ENCODE measurements at places on chromosomes 3 and 15.

- no peak overlapping the region for H3K4me3 ChIP-seq
- H3K4me1 ChIP-seq, result peaks cover 9% of the 10 kb centered on the region
- H3K27me3 ChIP-seq, result peaks cover 1% of the 10 kb centered on the region
- peak; percentile 23 for DNase-seq
Observed at GRCh38 chr15:99239545-99240198, 9.7 kb downstream of the TTC23 start.

DNA sequence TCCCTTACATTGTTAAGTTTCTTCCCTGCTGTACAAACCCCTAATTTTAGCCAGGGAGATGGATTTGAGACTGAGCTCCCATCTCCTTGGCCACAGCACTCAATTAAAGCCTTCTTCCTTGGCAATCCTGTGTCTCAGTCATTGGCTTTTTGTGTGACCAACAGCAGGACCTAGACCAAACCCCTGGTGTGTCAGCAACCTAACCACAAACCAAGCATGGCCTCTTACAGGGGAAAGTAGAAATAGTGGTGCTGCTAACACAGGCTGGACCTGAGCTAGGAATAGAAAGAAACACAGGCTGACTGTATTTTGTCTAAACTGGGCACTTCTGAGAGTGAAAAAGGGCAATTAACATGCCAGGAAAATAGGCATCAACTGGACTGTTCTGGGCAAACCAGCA is 37.9 kb downstream of the PPCDC start:
- H3K4me3 ChIP-seq, result peak overlapping the region; percentile 44
- peaks cover 38% of the 10 kb centered on the region for H3K36me3 ChIP-seq
- peaks cover 54% of the 10 kb centered on the region for H3K4me1 ChIP-seq

GRCh38 chr15:62392376-62392775 is 227.3 kb upstream of the C2CD4B start:
- DNase-seq, result peak; percentile 4
- H3K4me1 ChIP-seq, result peaks cover 13% of the 10 kb centered on the region
- peaks cover 34% of the 10 kb centered on the region for H3K27me3 ChIP-seq
- peak overlapping the region; percentile 66 for H3K4me3 ChIP-seq

- H3K27ac ChIP-seq, result no peak overlapping the region
- DNase-seq, result no peak
- no peaks in the 10 kb centered on the region for H3K36me3 ChIP-seq
- no peaks in the 10 kb centered on the region for H3K4me1 ChIP-seq
- peaks cover 16% of the 10 kb centered on the region for H3K27me3 ChIP-seq
Observed at GRCh38 chr15:101368861-101369642, 74.0 kb upstream of the SNRPA1 start.

- peak overlapping the region; percentile 48 for H3K4me3 ChIP-seq
- H3K4me1 ChIP-seq, result peaks cover 61% of the 10 kb centered on the region
- H3K36me3 ChIP-seq, result peaks cover 15% of the 10 kb centered on the region
- H3K27me3 ChIP-seq, result no peaks in the 10 kb centered on the region
- no peak for DNase-seq
- peak overlapping the region; percentile 45 for H3K27ac ChIP-seq
Observed at GRCh38 chr3:114234745-114235144, 2.6 kb downstream of the ZNF80 start.

- peaks cover 2% of the 10 kb centered on the region for H3K36me3 ChIP-seq
- no peak overlapping the region for H3K4me3 ChIP-seq
- H3K27me3 ChIP-seq, result no peaks in the 10 kb centered on the region
- peaks cover 4% of the 10 kb centered on the region for H3K4me1 ChIP-seq
- no peak overlapping the region for H3K27ac ChIP-seq
Observed at GRCh38 chr3:170244576-170244975, 22.4 kb downstream of the PRKCI start.

GRCh38 chr3:30199855-30200254 is 406.5 kb upstream of the TGFBR2 start:
- H3K36me3 ChIP-seq, result no peaks in the 10 kb centered on the region
- peaks cover 8% of the 10 kb centered on the region for H3K27me3 ChIP-seq
- DNase-seq, result no peak
- H3K4me1 ChIP-seq, result peaks cover 4% of the 10 kb centered on the region
- H3K4me3 ChIP-seq, result no peak overlapping the region

- H3K27ac ChIP-seq, result peak overlapping the region; percentile 28
- peak overlapping the region; percentile 39 for H3K4me3 ChIP-seq
- H3K27me3 ChIP-seq, result no peaks in the 10 kb centered on the region
- peaks cover under 1% of the 10 kb centered on the region for H3K36me3 ChIP-seq
- H3K4me1 ChIP-seq, result peaks cover 33% of the 10 kb centered on the region
Observed at GRCh38 chr15:67744331-67745072, 80.8 kb upstream of the SKOR1 start.

GRCh38 chr3:51304230-51304629 is 80.9 kb upstream of the MANF start:
- peaks cover 2% of the 10 kb centered on the region for H3K27me3 ChIP-seq
- no peak for DNase-seq
- no peak overlapping the region for H3K4me3 ChIP-seq
- H3K27ac ChIP-seq, result no peak overlapping the region

- H3K4me3 ChIP-seq, result no peak overlapping the region
- no peak for DNase-seq
- no peaks in the 10 kb centered on the region for H3K4me1 ChIP-seq
- no peaks in the 10 kb centered on the region for H3K27me3 ChIP-seq
- H3K36me3 ChIP-seq, result no peaks in the 10 kb centered on the region
Observed at GRCh38 chr3:54273791-54274190, 151.4 kb downstream of the CACNA2D3 start.

DNA sequence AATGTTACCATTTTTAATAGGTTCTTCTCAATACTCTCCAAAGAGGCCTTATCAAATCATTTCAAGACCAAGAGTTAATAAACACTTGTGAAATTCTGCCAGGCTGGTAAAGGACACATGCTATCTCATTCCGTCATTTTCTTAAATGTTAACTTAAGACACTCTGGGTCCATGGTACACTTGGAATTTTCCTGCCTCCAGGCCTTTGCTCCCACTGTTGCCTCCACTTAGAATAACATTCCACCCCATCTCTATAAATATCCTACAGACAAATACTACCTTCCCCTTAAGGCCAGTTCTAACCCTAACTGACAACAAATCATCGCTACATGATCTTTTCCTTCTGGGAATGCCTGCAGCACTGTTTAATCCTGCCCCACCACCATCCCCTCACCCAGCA is 24.1 kb downstream of the MAGI1 start:
- H3K36me3 ChIP-seq, result no peaks in the 10 kb centered on the region
- no peaks in the 10 kb centered on the region for H3K4me1 ChIP-seq
- no peak overlapping the region for H3K4me3 ChIP-seq
- DNase-seq, result no peak

- H3K36me3 ChIP-seq, result no peaks in the 10 kb centered on the region
- no peak for DNase-seq
- H3K4me3 ChIP-seq, result no peak overlapping the region
- no peak overlapping the region for H3K27ac ChIP-seq
- peaks cover 8% of the 10 kb centered on the region for H3K27me3 ChIP-seq
Observed at GRCh38 chr3:40925231-40925630, 274.1 kb upstream of the CTNNB1 start.

DNA sequence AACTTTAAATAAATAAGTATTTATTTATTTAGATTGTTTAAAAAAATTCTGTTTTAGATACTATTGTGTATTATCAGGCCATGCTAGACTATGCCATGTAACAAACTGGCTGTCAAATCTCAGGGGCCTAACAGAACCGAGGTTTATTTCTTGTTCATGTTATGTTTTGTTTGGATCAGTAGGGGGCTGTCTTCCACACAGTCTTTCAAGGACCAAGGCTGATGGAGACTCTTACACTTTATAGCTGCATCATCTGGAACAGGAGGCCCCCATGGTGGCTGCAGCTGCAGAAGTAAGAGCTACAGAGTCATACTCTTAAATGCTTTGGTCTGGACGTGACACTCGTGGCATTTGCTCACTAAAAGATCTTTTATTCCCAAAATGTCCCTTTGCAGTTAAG is 33.0 kb upstream of the ARL14 start:
- H3K36me3 ChIP-seq, result no peaks in the 10 kb centered on the region
- H3K27me3 ChIP-seq, result no peaks in the 10 kb centered on the region
- DNase-seq, result no peak
- H3K27ac ChIP-seq, result no peak overlapping the region

- peaks cover 21% of the 10 kb centered on the region for H3K4me1 ChIP-seq
- no peak overlapping the region for H3K27ac ChIP-seq
- H3K4me3 ChIP-seq, result no peak overlapping the region
- no peaks in the 10 kb centered on the region for H3K27me3 ChIP-seq
- DNase-seq, result no peak
Observed at GRCh38 chr3:112956351-112956750, 18.6 kb downstream of the CD200R1 start.

GRCh38 chr3:104080088-104080626 is 1286.6 kb upstream of the ALCAM start:
- no peaks in the 10 kb centered on the region for H3K36me3 ChIP-seq
- H3K27me3 ChIP-seq, result no peaks in the 10 kb centered on the region
- DNase-seq, result no peak
- H3K27ac ChIP-seq, result no peak overlapping the region
- H3K4me1 ChIP-seq, result no peaks in the 10 kb centered on the region

- peaks cover 17% of the 10 kb centered on the region for H3K27me3 ChIP-seq
- H3K27ac ChIP-seq, result no peak overlapping the region
- DNase-seq, result no peak
- H3K4me3 ChIP-seq, result no peak overlapping the region
Observed at GRCh38 chr3:31503456-31503855, 29.3 kb upstream of the STT3B start.

DNA sequence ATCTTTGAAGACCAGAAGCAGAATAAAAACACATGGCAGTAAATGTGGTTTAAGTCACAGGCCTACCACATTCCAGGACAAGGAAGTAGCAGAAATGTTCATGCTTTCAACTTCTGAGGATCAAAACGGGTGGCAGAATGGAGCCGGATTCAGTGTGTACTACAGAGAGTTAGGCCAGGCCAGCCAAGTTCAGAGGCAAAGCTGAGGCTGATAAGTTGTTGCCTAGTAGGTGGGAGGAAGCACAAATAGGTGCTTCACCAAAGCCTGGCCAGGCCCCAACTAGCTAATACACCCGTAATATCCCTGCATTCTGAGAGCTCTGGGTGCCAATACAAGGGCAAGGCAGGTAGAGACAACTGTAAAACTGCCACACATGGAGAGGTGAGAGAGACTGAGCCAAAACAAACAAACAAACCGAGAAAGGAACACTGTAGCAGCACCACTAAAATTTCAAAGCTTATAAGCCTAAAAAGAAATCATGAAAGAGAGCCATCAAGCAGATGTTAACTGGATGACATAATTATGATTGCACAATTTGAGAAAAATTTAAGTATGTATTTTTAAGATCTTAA is 156.4 kb upstream of the CBLB start:
- H3K27me3 ChIP-seq, result no peaks in the 10 kb centered on the region
- DNase-seq, result no peak
- no peak overlapping the region for H3K4me3 ChIP-seq
- H3K27ac ChIP-seq, result no peak overlapping the region
- peaks cover 5% of the 10 kb centered on the region for H3K4me1 ChIP-seq
- peaks cover 4% of the 10 kb centered on the region for H3K36me3 ChIP-seq

GRCh38 chr3:122609798-122610559 is 32.5 kb downstream of the PARP15 start:
- peaks cover 19% of the 10 kb centered on the region for H3K4me1 ChIP-seq
- peaks cover 45% of the 10 kb centered on the region for H3K36me3 ChIP-seq
- H3K27ac ChIP-seq, result peak overlapping the region; percentile 92
- peak overlapping the region; percentile 73 for H3K4me3 ChIP-seq
- no peaks in the 10 kb centered on the region for H3K27me3 ChIP-seq

DNA sequence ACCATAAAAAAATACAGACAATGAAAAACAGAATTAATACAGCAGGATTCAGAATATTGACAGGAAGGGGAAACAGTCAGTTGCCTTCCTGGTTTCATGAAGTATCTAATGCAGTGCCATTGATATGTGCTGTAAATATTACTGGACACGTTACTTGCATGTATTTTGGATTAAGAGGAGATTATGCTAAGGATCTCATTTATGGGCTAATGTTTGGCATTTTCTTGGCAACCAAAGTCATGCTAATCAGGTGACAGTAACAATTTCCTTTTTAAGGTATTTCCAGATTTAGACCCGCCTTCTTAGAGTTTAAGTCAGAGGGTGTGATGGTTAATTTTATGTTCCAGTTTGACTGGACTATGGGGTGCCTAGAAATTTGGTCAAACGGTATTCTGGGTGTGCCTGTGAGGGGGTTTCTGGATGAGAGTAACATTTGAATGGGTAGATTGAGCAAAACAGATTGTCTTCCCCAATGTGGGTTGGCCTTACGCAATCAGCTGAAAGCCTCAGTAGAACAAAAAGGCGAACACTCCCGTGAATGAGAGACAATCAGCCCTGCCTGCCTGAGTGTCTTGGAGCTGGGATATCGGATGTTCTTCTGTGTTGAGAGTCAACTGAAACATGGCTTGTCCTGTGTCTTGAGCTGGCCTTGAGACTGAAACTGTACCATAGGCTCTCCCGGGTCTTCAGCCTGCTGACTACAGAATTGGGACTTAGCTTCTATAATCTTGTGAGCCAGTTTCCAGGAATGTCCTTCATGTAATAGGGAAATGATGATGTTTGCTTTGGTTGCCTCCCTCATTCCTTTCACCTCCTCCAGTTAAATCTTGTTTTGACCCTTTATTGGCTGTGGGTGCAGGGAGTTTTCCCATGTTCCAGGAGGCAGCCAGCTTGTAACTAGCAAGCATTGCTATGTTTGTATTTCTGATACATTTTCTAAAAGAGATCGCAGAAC is 10.5 kb downstream of the SQOR start:
- peak; percentile 36 for DNase-seq
- H3K27me3 ChIP-seq, result no peaks in the 10 kb centered on the region
- peaks cover 38% of the 10 kb centered on the region for H3K36me3 ChIP-seq
- peak overlapping the region; percentile 18 for H3K4me3 ChIP-seq

- peaks cover 5% of the 10 kb centered on the region for H3K4me1 ChIP-seq
- no peak overlapping the region for H3K27ac ChIP-seq
- no peaks in the 10 kb centered on the region for H3K36me3 ChIP-seq
- no peak for DNase-seq
- H3K4me3 ChIP-seq, result no peak overlapping the region
Observed at GRCh38 chr15:51065261-51065660, 29.4 kb downstream of the TNFAIP8L3 start.

- H3K36me3 ChIP-seq, result peaks cover 14% of the 10 kb centered on the region
- DNase-seq, result no peak
- H3K4me1 ChIP-seq, result peaks cover 4% of the 10 kb centered on the region
- H3K4me3 ChIP-seq, result no peak overlapping the region
- no peaks in the 10 kb centered on the region for H3K27me3 ChIP-seq
Observed at GRCh38 chr3:97901313-97902248, 70.7 kb downstream of the RIOX2 start.

DNA sequence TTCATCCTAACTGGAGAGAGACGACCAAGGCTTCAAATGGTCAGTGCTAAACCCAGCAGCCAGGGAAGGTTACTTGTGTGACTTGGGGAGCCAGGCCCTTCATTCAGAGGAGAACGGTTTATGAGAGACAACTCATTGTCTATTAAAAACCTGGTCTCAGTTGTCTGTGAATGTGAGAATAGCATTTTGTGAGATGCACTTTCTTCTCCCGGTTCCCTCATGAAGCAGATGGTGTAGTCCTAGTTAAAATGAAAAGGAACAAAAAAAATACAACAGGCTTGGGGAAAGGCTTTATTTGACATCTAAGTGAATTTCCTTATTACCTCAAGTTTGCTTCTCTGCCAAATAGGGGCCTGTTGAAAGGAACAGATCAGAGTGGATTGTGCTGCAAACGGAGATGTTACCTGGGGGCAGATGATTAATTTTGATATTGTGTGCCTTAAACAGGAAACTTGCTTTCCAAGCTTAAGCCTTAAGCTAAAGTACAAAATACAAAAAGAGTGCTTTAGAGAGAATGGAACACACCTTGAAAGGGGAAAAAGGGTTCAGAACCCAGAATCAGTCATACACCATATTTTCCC is 202.7 kb upstream of the BHLHE40 start:
- no peaks in the 10 kb centered on the region for H3K27me3 ChIP-seq
- peaks cover 72% of the 10 kb centered on the region for H3K4me1 ChIP-seq
- DNase-seq, result no peak
- H3K27ac ChIP-seq, result peak overlapping the region; percentile 97

Data from T-helper 2 cell treated with Interferon-gamma antibody and Interleukin-4, amounts not matched to agents 5 μg/mL and 100 μg/mL, for 36 hours (primary cell).